Colonic mucosa (tissue), 4 donors: ENCODE measurements at places on chromosomes 16 and 17. TPM values are rescaled to one million over a fixed set of nuclear protein-coding genes. Genes with fewer than 3 reads are reported as not detected.

DNA sequence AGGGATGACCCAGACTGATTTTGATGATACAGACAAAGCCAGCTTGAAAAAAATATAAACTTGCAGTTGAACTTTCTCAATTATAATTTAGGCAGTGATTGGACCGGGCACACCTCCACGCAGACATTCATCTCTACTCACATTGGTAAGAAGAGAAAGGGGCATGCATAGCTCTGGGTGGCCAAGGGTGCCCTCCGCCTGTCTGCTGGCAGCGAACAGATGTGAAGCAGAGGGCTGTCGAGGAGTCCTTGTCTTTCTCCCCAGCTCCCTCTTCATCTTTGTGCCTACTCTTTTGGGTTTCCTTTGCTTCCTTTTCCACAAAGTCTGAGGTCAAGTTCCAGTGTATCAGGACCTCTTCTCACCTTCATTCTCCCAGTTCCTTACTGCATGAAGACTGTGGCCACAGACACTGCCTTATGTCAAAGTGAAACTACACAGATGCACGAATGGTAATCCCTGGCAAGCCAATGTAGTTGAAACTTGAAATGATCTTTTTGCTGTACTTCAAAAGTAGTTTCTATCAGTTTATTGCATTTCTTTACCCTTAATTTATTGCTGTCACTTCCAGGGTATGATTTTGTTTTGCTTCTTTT, 343.7 kb upstream of the SOX9 start:
- H3K27ac ChIP-seq = no peak overlapping the region
- H3K4me3 ChIP-seq = no peak overlapping the region
- no peaks in the 10 kb centered on the region for H3K36me3 ChIP-seq
- no peaks in the 10 kb centered on the region for H3K27me3 ChIP-seq

KCTD19 gene
- not detected for total RNA-seq

SPG7 gene
- 85.6 TPM for total RNA-seq

DNA sequence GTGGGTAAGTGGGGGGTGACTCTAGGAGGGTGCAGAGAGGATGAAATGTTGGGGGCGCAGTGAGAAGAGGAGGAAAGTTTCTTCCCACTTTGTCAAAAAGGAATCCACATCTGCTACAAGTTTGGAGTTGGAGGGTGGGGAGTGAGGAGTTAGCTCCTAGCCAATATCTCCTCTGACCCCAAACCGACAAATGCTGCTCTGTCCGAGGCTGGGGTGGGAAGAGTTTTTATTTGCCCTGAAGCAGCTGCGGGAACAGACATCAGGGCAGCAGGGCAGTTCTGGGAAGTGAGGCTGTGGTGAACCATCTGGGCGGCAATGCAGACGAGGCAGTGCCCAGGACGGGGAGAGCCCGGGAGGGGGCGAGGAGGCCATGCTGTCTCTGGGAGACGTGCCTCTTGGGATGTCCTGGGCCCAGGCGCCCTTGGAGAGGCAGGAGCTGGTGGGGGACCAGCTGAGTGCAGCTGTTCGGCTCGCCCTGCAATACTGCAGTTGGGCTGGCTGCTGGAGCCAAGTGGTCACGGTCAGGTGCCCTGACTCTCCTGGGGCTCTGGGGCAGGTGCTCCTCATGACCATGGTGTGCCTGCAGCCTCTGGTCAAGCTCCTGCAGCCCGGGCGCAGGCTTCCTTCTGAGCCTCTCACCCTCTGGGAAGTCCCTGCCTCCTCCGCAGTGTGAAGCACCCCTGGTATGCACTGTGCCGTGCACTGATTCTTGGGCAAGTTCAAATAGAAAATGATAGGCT, 6.4 kb upstream of the SOCS3 start:
- H3K36me3 ChIP-seq = no peaks in the 10 kb centered on the region
- no peaks in the 10 kb centered on the region for H3K4me1 ChIP-seq
- H3K27ac ChIP-seq = no peak overlapping the region
- no peaks in the 10 kb centered on the region for H3K27me3 ChIP-seq

LHX1 gene
- not detected for total RNA-seq

SCN4A gene
- total RNA-seq = 0.27 TPM

TBC1D26 gene
- not detected for total RNA-seq

- peak; percentile 93 for DNase-seq
- H3K36me3 ChIP-seq = no peaks in the 10 kb centered on the region
- no peaks in the 10 kb centered on the region for H3K27me3 ChIP-seq
These were observed 4.6 kb downstream of the PLCD3 start for GRCh38 chr17:45127548-45128300.

CTF1 gene
- total RNA-seq = 0.72 TPM

GRCh38 chr17:44197980-44198720, 1.5 kb downstream of the ATXN7L3 start:
- peak overlapping the region; percentile 100 for H3K27ac ChIP-seq
- DNase-seq = peak; percentile 60
- H3K36me3 ChIP-seq = peaks cover 10% of the 10 kb centered on the region
- no peaks in the 10 kb centered on the region for H3K27me3 ChIP-seq
- H3K4me3 ChIP-seq = peak overlapping the region; percentile 95

DNA sequence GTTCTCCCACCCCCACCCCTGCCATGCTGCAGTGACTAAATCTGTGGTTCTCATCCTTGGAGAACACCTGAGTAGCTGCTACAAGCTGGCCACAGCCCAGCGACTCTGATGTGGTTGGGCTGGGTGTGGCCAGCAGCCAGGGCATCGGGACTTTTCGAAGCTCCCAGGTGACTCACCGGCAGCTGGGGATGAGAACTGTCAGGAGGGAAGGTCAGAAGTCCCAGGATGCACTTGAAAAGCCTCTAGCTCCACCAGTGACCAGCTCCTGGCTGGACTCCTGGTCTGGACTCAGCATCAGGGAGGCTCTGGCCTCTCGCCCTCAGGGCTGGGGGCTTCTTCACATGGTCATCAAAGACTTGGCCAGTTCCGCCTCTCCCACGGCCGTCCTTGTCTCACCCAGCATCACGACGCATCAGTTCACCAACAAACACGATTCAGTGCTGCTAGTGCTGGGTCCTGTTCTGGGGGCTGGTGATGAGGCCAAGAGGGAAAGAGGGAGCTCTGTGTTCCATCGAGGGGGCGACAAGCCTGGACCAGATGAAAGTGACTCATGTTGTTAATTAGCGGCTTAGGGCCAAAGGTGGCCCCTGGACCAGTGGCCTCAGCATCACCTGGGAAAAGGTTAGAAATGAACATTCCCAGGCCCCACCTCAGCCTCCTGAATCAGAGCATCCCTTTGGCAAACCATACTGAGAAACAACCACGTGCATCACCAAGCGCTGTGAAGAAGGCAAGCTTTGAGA, 3.9 kb upstream of the C17orf99 start:
- peaks cover 40% of the 10 kb centered on the region for H3K4me1 ChIP-seq
- no peaks in the 10 kb centered on the region for H3K27me3 ChIP-seq
- no peak overlapping the region for H3K4me3 ChIP-seq
- DNase-seq = peak; percentile 86

DNA sequence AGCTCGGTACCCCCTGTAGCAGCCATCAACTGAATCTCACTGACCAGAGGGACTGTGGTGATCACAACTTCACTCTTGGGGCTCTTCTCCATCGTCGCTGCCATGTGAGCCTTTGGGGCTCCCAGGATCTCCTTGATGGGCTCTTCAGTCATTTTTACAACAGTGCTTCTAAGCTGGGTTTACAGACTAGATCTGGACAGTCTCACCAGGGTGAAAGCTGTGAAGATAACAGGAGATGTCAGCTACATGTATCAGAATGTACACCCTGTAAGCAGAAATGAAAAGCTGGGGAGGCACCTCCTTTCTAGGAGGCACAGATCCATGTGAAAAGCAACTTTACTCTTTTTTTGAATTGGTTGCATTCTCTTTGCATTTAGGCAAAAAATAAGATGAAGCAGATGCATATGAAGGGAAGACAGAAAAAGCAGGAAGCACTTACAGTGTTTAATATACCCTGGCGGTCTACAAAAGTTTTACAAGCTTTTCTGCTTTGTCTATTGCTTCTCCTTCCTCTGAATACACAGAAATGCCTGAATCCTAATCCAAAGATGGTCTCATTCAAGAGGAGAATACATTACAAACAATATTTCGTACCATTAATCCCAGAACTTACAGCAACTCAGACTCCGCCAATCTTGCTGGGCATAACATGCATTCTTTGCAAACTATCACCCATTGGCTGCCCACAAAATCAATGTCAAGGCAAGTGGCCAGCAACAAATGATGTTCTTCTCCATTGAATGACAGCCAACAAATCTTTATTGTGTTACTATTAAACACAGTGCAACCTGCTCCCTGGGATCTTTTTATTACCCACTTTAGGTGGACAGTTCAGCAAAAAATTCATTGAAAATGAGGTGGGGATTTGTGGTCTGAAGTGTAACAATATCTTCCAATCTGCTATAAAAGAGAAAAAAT, 1.5 kb downstream of the TMEM100 start:
- no peak overlapping the region for H3K27ac ChIP-seq
- H3K27me3 ChIP-seq = no peaks in the 10 kb centered on the region
- H3K4me1 ChIP-seq = no peaks in the 10 kb centered on the region
- peak overlapping the region; percentile 14 for H3K4me3 ChIP-seq
- DNase-seq = no peak
- no peaks in the 10 kb centered on the region for H3K36me3 ChIP-seq

MT1E gene
- total RNA-seq = 359 TPM

DNA sequence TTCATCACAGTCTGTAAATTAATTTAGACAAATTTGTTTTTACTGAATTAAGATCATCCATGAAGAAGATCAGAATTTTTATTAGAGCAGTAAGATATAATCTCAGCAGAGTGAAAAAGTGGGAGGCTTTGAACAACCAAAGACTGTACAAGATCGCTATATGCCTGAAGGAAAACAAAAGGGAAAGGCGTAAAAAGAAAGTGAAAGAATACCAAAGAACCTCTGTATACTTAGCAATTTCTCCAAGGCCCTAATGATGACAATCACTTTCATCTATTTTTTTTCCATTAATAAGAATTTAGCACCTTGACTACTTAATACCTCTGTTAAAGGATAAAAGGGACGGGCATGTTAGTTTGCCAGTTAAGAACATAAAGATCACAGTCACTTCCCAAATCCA, 38.6 kb upstream of the ABCA10 start:
- H3K4me1 ChIP-seq = no peaks in the 10 kb centered on the region
- H3K4me3 ChIP-seq = no peak overlapping the region
- no peaks in the 10 kb centered on the region for H3K27me3 ChIP-seq
- no peak for DNase-seq

HSD11B2 gene
- 378 TPM for total RNA-seq

DNA sequence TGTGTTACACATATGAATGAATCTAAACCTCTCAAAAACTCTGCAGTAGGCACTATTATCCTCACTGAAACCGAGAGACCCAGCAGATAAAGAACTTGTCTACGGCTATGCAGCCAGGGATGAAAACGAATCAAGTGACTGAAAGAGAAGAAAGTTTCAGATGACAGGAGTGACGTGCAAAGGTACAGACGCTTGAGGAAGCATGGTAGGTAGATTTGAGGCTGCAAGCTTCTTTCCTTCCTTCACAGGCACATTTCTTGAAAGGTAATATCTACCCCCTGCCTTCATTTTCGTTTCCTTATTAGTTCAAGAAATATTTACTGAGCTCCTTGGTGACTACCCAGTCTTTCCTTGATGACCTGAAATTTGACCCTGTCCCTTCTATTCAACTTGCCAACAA, 211.5 kb upstream of the AXIN2 start:
- no peaks in the 10 kb centered on the region for H3K36me3 ChIP-seq
- no peak overlapping the region for H3K27ac ChIP-seq
- H3K4me3 ChIP-seq = no peak overlapping the region
- H3K4me1 ChIP-seq = no peaks in the 10 kb centered on the region
- H3K27me3 ChIP-seq = no peaks in the 10 kb centered on the region

DNA sequence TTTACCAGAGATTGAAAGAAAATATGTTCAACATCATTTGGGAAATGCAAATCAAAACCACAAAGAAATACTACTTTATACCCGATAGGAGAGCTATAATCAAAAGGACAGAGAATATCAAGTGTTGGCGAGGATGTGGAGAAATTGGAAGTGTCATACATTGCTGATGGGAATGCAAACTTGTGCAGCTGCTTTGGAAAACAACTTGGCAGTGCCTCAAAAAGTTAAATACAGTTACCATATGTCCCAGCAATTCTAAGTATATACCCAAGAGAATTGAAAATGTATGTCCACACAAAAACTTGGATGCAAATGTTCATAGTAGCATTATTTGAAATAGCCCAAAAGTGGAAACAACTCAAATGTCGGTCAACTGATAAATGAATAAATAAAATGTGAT, 17.0 kb upstream of the TANC2 start:
- H3K4me1 ChIP-seq = no peaks in the 10 kb centered on the region
- no peaks in the 10 kb centered on the region for H3K36me3 ChIP-seq
- DNase-seq = no peak
- no peaks in the 10 kb centered on the region for H3K27me3 ChIP-seq
- H3K4me3 ChIP-seq = no peak overlapping the region

DNA sequence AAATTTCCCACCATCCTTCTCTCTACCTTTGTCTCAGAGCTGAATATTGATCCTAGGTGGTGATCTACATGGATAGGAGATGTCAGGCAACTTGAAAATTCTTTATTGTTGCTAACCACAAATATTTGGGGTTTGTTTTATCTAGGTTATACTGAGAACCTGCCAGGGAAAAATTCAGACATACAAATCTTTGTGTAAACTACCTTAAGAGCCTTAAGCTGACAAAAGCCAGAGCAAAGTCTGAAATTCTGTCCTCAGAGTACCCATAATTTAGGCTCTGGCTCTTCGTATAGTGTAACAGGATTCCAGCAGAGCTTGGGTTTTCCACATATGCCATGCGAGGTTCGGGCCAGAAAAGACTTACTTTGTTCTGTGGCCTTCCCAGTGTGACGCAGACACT, 406.7 kb upstream of the MAF start:
- H3K27ac ChIP-seq = no peak overlapping the region
- no peak for DNase-seq
- H3K27me3 ChIP-seq = no peaks in the 10 kb centered on the region
- H3K4me3 ChIP-seq = no peak overlapping the region

DNA sequence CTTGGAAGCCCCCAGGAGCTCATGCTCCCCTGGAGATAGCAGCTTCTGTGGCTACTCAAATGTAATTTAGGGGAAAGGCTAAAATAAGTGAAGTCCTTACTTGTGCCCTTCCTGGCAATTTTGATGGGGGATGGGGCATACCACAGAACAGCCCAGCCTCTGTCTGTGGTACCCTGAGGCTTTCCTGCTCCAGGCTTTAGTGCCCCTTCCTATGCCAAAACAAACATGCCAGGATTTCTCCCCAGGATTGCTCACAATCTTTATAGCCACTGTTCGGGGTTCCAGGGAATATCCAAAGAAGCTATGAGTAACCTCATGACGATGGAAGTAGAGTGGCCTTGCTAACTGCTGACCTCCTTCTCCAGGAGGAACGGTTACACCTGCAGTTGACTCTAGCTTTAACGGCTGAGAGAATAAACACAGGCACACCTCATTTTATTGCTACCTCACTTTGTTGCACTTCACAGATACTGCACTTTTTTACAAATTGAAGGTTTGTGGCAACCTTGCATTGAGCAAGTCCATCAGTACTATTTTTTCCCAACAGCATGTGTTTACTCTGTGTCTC, 24.9 kb downstream of the CCL4 start:
- peak; percentile 82 for DNase-seq
- H3K27me3 ChIP-seq = no peaks in the 10 kb centered on the region
- peak overlapping the region; percentile 63 for H3K27ac ChIP-seq
- H3K4me3 ChIP-seq = no peak overlapping the region

RAB37 gene
- total RNA-seq = 7.2 TPM

- H3K27ac ChIP-seq = no peak overlapping the region
- no peaks in the 10 kb centered on the region for H3K27me3 ChIP-seq
- H3K36me3 ChIP-seq = peaks cover 7% of the 10 kb centered on the region
- peaks cover 14% of the 10 kb centered on the region for H3K4me1 ChIP-seq
- no peak for DNase-seq
These were observed 4.2 kb downstream of the PYCARD start for GRCh38 chr16:31198207-31198882.

GJC1 gene
- total RNA-seq = 1.1 TPM

- no peak overlapping the region for H3K27ac ChIP-seq
- H3K4me3 ChIP-seq = peak overlapping the region; percentile 74
- H3K4me1 ChIP-seq = peaks cover 4% of the 10 kb centered on the region
- no peaks in the 10 kb centered on the region for H3K36me3 ChIP-seq
These were observed 2.0 kb downstream of the RBBP6 start for GRCh38 chr16:24541233-24541933.
